Left kidney (tissue), 8 donors: ENCODE measurements at places on chromosomes 7 and 10.
A peak's percentile ranks its signal among the peaks of the same experiment; 100 is the strongest.

DNA sequence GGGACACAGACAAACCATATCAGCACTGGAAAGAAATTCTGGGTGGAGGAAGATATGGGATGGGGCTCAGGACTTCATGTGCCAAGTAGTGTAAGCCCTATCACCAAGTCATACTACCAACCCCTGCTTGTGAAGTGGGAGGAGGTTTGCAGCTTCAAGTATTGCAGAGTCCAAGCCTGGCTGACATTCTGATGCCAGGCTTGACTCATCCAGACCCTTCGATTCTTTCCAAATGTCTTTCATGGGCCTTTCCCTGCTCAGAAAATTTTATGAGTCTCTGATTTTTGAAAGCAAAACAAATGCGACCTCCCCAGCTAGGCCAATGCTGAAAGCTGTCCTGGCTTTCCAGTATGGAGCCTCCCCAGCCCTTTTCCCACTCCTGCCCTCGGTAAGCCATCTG lies 45.1 kb upstream of the SMNDC1 start:
- DNase-seq: no peak

DNA sequence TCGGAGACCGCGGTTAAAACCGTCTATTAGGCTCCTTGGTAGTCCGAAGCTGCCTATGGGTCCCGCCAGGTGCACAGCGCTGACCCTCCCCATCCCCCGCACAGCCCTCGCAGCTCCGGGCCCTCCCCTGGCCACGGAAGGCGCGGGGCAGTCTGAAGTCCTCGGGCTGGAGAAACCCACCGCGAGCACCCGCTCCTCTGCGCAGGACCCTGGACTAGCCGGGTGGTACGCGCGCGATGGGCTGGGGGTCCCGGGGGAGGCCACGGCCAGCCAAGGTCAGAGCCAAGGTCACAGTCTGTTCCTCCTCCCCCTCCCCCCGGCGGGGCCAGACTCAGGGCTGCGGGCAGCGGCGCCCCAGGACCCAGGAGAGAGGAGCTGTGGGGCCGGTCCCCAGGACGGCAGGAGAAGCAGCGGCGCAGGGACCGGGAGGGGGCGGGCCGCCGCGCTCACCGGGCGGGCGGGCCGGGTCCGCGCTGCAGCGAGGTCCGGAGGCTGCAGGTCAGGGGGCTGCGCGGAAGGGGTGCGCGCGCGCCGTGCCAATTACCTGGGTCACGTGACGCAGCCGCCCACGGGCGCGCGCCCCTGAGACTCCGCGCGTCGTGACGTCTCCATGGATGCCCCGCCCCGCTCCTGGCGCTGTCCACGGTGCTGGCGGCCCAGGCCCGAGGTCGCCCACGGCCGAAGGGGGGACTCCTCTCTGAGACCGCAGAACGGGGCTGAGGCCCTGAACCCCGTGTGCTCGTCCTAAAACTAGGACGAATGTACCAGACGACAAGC lies at the start of gene OGDHL:
Gene OGDHL, minus strand, starts transcription at position 535 of the 777 bp plus-strand sequence. CDS start 3,731 bp downstream, outside the sequence.
- DNase-seq: peak; percentile 77

GRCh38 chr7:76165106-76165972 lies 36.4 kb upstream of the SRRM3 start:
- no peak for DNase-seq

- DNase-seq: no peak
Observed at GRCh38 chr7:124635416-124635815, 130.2 kb downstream of the GPR37 start.

DNA sequence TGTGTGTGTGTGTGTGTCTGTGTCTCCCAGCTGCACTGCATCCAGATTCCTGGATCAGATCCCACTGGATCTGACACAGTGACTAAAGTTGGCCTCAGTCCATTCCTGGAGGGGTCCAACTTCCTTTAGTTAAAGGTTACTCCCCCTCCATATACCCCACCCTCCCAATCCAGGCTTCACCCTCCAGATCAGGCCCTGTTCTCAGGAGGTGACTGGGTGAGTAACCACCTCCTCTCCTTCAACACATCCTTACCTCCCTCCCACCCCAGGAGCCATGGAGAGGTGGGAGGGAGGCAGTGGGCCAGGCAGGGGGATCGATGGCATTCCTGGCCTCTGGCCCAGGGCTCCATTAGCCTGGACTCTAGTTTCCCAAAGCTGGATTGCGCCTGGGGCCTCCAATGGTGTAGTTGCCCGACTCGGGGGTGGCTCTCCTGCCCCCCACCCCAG lies 11.3 kb downstream of the KCNIP2 start:
- no peak for DNase-seq

DNA sequence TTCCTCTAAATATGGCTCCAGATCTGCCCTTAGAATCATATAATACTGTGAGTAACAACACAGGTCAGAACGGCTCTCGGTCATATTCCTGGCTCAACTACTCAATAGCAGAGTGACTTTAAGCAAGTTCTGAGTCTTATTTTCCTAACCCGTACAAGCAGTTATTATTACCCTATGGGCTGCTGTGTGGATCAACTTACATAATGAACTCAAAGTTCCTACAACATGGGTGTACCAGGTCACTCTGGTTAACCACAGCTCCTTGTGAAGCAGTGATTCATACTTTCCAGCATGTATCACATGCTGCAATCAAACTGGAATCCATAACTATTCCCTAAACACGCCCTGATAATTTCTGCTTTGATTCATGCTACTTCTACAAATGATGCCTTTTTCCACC lies 107.3 kb downstream of the LRRN3 start:
- DNase-seq: no peak

DNA sequence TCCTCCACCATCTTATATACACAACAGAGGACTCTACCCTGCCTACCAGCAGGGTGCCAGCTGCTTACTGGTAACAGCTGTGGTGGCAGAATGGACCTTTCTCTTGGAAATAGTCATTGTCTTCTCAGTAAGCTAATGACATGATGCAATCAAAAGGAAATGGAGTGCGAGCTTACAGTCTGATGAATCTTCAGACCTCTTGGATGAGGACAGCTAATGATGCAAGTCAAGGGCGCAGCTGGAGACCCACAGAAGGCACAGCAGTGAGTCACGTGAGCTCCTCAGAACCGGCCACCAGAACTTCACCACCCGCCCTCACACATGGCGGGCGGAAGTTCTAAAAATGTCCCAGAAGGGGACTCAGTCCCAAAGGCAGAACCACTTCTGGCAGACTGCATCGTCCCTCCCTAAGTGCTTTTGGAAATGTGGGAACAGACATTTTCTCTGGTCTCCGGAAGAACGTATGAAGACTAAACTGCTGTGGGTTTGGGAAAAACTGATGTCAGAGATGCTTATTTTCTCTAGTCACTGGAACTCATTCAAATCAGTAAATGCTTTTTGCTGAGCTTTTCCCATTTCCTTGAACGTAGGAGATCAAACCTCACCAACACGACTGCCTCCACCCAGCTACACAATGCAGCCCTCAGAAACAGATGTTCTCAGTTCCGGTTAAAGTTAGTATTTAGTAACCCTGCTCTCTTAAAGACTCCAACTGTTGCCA lies 96.4 kb downstream of the FAS start:
- no peak for DNase-seq

GRCh38 chr7:2295936-2296620 lies 18.2 kb downstream of the SNX8 start:
- DNase-seq: no peak

DNA sequence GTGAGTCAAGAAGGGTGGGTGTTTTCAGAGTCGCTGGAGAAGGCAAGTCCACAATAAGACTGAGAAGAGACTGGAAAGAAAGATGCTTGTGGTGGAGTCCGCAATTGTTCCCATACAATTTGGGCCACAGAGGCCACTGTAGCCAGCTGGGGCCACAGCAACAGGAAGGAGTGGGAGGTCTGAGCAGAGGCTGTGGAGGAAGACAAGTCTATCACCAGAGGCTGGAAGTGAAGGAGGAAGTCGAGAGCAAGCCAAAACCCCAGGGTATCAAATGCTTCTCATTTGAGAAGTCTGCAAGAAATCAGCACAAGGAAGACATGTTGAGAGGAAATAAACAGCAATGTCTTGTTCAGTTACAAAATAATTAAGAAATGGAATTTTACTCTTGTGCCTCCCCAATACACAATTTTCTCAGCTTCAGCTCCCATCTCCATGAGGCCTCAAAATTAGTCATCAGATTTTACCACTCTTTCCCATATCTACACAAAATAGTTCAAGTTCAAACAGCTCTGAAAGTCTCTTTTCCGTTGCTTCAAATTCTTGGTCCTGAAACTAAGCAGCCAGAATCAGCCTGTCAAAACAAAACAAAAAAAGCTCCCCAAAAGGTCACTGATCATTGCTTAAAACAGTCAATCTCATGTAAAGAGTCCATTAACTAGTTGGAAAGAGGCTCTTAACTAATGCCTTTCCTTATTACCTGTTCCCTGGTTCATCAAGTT lies 31.6 kb downstream of the SLC16A12 start:
- DNase-seq: no peak

DNA sequence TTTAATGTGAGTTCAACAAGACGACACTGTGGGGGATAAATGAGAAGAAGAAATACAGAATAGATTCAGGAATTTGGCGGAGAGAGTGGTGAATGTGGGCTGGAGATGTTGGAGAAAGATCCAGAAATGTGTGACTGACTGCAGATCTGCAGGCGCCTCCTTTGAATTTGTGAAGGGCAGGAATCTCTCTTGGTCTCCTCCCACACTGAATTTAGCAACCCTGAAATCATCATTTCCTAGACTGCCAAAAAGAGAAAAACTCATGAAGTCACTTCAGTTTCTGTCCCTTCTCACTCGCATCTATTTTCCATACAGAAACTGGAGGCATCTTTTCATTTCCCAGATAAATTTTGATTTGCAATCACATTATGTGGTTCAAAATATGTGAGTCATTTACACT lies 128.7 kb downstream of the GNAI1 start:
- no peak for DNase-seq

GRCh38 chr10:17880601-17881000 lies 71.1 kb upstream of the SLC39A12 start:
- no peak for DNase-seq

DNA sequence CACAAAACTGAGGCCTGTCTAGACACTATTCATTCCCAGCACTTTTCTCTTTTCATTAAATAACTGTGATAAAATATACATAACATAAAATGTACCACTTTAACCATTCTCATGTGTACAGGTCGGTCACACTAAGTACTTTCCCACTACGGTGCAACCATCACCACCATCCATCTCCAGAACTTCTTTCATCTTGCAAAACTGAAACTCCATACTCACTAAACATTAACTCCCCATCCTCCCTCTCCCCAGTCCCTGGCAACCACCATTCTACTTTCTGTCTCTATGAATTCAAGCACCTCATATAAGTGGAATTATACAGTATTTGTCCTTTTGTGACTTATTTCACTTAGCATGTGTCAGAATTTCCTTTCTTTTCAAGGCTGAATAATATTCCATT lies 53.0 kb downstream of the ARHGAP12 start:
- DNase-seq: no peak

- DNase-seq: no peak
Observed at GRCh38 chr10:104589871-104590270, 51.2 kb upstream of the SORCS3 start.

- no peak for DNase-seq
Observed at GRCh38 chr10:9111976-9112375, 1057.5 kb downstream of the GATA3 start.

- no peak for DNase-seq
Observed at GRCh38 chr10:43945908-43946307, 297.2 kb upstream of the ZNF32 start.
